ENCODE measurements at places on chromosomes 12 and 14. TPM values are rescaled to one million over a fixed set of nuclear protein-coding genes. Genes with fewer than 3 reads are reported as not detected.

- DNase-seq, result no peak
These were observed 43.3 kb upstream of the NPFF start for GRCh38 chr12:53550595-53550994.

DNA sequence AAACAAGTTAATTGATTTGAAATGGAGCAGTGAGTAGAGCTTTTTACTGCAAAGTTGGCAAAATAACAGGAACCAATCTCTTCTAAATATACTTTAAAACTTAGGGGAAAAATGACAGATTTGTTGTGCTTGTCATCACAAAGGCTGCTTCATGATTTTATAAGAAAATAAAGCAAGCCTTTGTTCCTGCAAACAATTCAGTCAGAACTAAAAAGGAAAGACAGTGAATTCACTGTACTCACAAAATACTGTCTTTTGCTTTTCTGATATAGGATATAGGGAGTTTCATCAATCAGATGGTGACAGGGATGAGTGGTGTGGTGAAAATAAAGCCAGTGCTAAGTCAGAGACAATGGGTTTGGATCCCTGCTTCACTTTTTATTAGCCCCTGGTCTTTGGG lies 126.0 kb downstream of the HELB start:
- no peak for DNase-seq

GRCh38 chr12:76782526-76782925 lies 18.6 kb downstream of the ZDHHC17 start:
- no peak for DNase-seq

GRCh38 chr14:102373110-102373509 lies 10.4 kb downstream of the TECPR2 start:
- DNase-seq, result no peak

DNA sequence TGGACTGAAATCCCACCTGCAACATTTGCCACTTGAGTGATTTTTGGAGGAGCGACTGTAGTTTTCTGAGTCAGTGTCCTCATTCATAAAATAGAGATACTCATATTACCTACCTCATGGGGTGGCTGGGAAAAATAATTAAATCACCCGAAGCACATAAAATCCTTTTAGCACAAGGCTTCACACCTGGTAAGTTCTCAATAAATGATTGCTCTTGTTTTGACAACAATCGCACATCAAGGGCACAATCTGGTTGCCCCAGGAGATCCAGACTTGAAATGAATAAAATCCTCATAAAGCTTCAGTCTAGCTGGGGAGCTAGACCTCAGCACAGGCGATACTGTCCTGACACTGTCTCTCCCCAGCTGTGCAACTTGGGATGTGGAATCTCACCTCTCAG lies 76.0 kb upstream of the CCDC60 start:
- no peak for DNase-seq

- DNase-seq, result no peak
These were observed 49.7 kb downstream of the KICS2 start for GRCh38 chr12:64172143-64172970.

DNA sequence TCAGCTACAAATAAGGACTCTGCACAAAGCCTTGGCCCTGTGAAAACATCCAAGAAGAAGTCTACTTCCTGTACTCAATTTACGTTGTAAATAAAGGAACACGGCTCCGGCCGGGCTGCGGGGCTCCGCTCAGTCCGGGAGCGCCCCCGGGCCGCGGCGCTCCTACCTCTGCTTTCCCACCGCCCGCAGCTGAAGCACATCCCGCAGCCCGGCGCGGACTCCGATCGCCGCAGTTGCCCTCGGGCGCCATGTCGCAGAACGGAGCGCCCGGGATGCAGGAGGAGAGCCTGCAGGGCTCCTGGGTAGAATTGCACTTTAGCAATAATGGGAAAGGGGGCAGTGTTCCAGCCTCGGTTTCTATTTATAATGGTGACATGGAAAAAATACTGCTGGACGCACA lies 502.3 kb upstream of the FOXG1 start:
- no peak for DNase-seq

- DNase-seq, result no peak
These were observed 1255.4 kb downstream of the LRFN5 start for GRCh38 chr14:42862114-42862513.

DNA sequence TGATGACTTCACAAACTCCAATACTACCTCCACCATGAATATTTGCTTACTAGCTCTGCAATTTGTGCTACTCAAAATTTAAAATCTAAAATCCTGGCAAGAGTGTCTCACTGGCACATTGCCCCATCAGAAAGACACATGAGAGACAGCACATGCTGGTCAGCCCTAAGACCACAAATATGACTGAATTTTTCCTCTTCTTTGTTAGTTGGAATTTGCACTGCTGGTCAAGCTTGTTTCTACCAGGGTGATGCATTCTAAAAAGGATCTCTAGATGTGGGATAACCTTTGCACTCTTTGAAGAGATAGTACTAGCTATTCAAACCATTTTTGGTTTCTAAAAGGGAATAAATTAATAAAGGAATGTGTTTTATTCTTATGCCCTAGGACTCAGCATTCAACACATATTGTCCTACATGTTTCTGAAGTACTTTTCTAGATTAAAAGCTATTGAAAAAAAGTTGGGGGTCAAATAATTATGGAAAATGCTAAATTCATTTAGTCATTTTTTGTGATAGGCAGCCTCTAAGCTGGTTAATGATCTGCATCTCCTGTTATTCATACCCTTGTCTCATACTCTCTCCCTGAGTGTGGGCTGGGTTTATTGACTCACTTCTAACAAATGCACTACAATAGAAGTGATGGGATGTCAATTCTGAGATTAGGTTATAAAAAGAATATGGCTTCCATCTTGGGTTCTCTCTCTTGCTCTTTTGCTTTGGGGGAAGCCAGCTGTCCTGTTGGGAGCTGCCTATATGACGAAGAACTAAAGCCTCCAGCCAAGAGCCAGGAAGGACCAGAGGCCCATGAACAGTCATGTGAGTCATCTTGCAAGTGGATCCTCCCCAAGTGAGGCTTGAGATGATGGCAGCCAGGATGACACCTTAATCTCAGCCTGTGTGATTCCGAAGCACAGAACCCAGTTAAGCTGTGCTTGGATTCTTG lies 211.5 kb upstream of the CRY1 start:
- DNase-seq, result no peak

DNA sequence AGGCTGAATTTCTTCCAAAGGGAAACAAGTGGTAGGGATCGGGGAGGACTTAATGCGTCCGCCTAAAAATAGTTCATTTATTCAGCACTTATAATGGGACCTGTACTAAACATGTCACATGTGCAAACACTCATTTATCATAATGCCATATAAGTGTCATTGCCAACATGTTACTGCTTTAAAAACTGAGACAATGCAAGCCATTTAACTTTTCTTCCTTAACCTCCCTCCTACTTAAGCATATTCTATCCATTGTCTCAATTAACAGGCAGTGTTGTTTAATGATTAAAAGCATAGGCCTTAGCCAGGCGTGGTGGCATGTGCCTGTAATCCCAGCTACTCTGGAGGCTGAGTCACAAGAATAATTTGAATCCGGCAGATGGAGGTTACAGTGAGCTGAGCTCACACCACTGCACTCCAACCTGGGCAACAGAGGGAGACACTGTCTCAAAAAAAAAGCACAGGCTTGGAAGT lies 13.5 kb upstream of the SCFD1 start:
- DNase-seq, result no peak

The CD163L1 gene
- not detected for total RNA-seq

The SLC10A1 gene
- not detected for total RNA-seq

The AMN gene
- not detected for total RNA-seq

The INHBE gene
- 0.43 TPM for total RNA-seq
